ENCODE measurements at places on chromosomes 2 and 18.

GRCh38 chr18:62523631-62524439 is 1.0 kb downstream of the ZCCHC2 start:
- DNase-seq = peak; percentile 28

DNA sequence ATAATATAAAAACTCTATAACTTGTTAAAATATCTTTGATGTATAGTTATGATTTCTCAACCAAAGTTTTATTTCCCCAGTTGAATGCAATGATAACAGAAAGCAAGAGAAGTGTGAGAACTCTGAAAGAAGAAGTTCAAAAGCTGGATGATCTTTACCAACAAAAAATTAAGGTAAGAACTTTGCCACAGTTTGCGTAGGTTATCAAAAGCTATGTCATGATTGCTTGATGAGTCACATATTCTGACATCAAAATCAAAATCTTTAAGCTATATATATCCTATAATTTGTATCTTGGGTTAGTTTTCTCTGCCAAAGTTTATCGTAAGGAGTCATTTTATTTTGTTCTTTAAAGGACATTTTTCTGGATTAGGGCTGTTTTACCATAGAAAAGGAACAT is 35.0 kb downstream of the NDC80 start:
- DNase-seq = no peak

DNA sequence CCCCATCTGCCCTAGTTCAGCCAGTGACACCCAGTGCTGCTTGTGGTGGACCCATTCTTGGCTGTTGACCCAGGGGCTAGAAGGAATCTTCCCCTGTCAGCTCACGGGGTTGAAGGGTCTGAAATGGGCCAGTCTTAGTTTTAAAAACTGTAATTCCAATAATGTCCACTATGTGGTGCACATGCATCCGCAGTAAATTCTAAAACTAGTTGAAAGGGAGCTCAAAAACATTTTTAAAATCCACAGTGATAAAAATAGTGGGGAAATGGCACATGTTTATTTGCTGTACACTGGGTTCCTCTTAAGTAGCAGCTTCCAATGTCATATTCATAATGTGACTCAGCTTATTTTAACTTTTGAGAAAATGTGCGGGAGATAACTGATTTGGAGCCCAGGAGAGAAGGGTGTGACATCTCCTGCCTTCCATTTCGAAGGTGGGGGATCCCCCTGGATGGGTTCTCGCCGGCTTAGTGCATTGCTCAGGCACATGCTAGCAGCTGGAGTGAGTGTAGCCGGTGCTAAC is 32.8 kb downstream of the GRHL1 start:
- no peak for DNase-seq

DNA sequence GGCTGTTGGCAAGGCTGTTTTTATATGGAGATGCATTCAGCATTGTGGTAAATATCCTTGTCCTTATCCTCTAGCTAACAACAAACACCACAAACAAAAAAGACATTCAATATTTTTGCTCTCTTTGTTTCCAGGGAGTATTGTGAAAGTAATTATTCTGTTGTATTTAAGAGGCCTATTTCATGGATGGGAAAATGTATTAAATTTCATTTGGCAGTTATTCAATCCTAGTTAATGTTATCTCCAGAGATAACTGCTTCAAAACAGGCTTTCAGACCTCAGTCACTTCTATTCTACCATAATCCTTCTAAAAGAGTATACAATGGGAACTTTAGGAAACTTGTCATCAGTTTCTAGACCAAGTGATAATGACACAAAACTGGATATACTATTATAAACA is 280.5 kb upstream of the CCDC68 start:
- no peak for DNase-seq

- DNase-seq = no peak
These were observed 120.1 kb downstream of the ACTR3 start for GRCh38 chr2:114010001-114010400.

DNA sequence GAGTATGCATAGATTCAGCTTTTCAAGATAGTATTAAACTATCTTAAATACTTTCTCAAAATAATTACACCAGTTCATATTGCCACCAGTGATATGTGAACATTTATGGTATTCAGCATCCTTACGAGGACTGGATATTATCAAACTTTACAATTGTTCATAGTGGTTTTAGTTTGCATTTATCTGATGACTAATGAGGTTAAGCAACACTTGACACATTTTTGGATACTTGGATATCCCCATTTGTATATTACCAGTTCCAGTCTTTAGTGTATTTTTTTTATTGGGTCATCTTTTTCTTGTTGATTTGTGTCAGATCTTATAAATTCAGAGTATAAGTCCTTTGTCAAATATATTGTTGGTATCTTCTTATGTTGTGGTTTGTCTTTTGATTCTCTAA is 128.4 kb downstream of the ASXL3 start:
- no peak for DNase-seq
